ENCODE measurements at places on chromosomes 6 and 20. TPM values are rescaled to one million over a fixed set of nuclear protein-coding genes. Genes with fewer than 3 reads are reported as not detected.

The SLC13A3 gene
- total RNA-seq, result 0.12 TPM

The BPIFB4 gene
- not detected for total RNA-seq

The MLN gene
- not detected for total RNA-seq

The TNFRSF21 gene
- 9.3 TPM for total RNA-seq

The LINC00237 gene
- not detected for total RNA-seq

The SLC22A2 gene
- total RNA-seq, result not detected

The RPS6KA2 gene
- total RNA-seq, result 63.4 TPM

The MYBL2 gene
- total RNA-seq, result 0.84 TPM

The FIG4 gene
- total RNA-seq, result 8.9 TPM

The OPN5 gene
- 0.17 TPM for total RNA-seq

The KIF13A gene
- total RNA-seq, result 59.5 TPM

The DEFB124 gene
- not detected for total RNA-seq

The VGLL2 gene
- total RNA-seq, result not detected

The GLP1R gene
- total RNA-seq, result 11.6 TPM

The RUNX2 gene
- 0.79 TPM for total RNA-seq

The RBL1 gene
- 4.9 TPM for total RNA-seq

The MMS22L gene
- 3.3 TPM for total RNA-seq

The GDAP1L1 gene
- 0.42 TPM for total RNA-seq

The CST5 gene
- total RNA-seq, result not detected

The PDYN gene
- not detected for total RNA-seq

The DYNLRB1 gene
- 154 TPM for total RNA-seq

The R3HDML gene
- total RNA-seq, result not detected

The REV3L gene
- total RNA-seq, result 12.8 TPM

The CLPSL2 gene
- not detected for total RNA-seq

The GJA1 gene
- total RNA-seq, result 322 TPM

The LBP gene
- 0.25 TPM for total RNA-seq

The CD109 gene
- 7.6 TPM for total RNA-seq

The SLC9A8 gene
- 4.4 TPM for total RNA-seq

The GMEB2 gene
- 5.9 TPM for total RNA-seq

The LST1 gene
- 6.9 TPM for total RNA-seq

The PRDM13 gene
- total RNA-seq, result not detected

The FAM162B gene
- total RNA-seq, result 3.6 TPM

The RNF182 gene
- 0.10 TPM for total RNA-seq

The PSORS1C1 gene
- total RNA-seq, result 1.5 TPM

The RIPOR3 gene
- total RNA-seq, result 8.0 TPM

The RNF144B gene
- total RNA-seq, result 22.2 TPM

The HRH3 gene
- total RNA-seq, result not detected

The ATP6V1G2 gene
- 2.1 TPM for total RNA-seq

The SLC17A3 gene
- total RNA-seq, result not detected

The SRSF12 gene
- total RNA-seq, result 0.07 TPM

The BMP7 gene
- 32.2 TPM for total RNA-seq

The CST2 gene
- total RNA-seq, result not detected

The CHD6 gene
- total RNA-seq, result 36.8 TPM

The LRRC73 gene
- total RNA-seq, result 1.0 TPM

The BTNL2 gene
- not detected for total RNA-seq
